Caco-2 (cell line): ENCODE measurements at places on chromosomes 16 and 17. TPM values are rescaled to one million over a fixed set of nuclear protein-coding genes. Genes with fewer than 3 reads are reported as not detected.
A peak's percentile ranks its signal among the peaks of the same experiment; 100 is the strongest.

FAM222B gene
- total RNA-seq = 37.6 and 39.5 TPM in 2 replicates

ENO3 gene
- 8.1 and 10.6 TPM in 2 replicates for total RNA-seq

- peak; percentile 70 for DNase-seq
Observed at GRCh38 chr16:48366165-48367093, 18.8 kb downstream of the SIAH1 start.

ADAD2 gene
- total RNA-seq = not detected in 2 replicates

DUSP3 gene
- total RNA-seq = 78.8 and 86.3 TPM in 2 replicates

DNA sequence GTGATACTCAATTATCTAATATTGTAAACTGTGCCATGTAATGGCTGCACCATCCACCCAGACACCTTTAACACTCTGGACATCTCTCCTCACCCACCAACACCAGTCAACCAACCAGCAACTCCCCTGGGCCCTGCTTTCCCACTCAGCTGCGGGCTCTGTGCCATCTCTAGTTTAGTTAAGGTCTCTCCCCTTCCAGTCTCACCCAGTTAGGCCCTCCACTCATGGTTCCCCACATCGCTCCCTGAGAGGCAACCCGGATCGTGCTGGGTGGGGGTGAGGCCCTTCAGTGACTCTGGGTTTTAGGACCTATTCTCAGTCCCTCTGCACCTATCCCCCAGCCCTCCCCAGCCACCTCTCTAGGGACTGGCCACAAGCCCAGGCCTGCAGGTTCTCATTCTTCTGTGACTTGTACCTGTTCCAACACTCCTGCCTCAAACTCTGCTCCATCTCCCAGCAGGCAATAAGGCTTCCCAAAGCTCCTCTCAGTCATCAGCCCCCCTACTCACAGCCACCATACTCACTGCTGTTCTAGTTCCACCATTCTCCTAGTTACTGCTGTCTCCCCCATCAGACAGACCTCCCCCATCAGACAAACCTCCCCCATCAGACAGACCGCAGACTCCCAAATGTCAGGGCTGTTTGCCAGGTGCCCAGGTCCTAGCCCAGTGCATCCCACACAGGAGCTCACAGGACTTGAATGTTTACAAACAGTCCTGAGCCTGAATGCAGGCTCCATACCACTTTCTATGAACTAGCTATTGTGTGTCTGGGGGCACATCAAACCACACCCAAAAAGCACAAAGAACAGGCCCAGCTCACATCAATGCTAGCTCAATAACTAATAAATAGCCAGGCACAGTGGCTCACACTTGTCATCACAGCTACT lies 2.6 kb downstream of the TK2 start:
- no peak for DNase-seq

SLC2A4 gene
- total RNA-seq = 0.35 and 0.88 TPM in 2 replicates

ALOXE3 gene
- total RNA-seq = not detected in 2 replicates

TTLL6 gene
- total RNA-seq = 0.16 and 0.81 TPM in 2 replicates

CSH2 gene
- total RNA-seq = not detected in 2 replicates

DNA sequence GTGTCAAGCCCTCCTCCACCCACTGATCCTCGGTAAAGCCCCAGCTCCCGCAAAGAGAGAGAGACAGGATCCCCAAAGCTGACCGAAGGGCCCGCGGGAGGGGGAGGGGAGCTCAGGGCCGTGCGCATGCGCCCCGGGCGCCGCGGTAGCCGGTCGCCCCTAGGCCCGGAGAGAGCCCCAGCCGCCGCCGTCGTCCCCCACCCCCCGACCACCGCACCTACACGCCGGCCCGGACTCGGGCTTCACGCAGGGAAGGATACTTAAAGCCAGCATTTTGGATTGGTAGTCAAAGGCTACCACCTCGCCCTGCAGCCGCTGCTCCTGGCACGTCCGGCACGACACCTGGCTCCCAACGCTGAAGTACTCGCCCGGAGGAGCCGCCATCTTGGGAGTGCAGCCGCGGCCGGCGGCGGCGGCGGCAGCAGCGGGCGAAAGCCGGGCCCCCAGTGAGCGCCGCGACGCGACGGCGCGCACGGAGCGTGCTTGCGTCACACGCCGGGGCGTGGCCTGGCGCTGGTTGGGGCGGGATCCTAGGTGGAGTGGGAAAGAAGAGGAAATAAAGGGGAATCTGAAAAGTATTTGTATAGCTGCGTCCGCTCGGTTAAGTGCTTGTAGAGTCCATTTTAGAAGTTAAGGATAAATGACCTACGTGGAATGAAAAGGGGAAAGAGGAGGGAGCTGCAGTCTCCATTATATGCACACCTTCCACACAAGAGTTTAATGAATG lies at the start of gene LSM12:
Gene LSM12 (minus strand): TSS at position 468 of the 727 bp plus-strand sequence. CDS start 84 bp downstream, at position 384.
- peak; percentile 93 for DNase-seq

- DNase-seq = no peak
Observed at GRCh38 chr17:31629696-31630470, 229.2 kb downstream of the COPRS start.

DNA sequence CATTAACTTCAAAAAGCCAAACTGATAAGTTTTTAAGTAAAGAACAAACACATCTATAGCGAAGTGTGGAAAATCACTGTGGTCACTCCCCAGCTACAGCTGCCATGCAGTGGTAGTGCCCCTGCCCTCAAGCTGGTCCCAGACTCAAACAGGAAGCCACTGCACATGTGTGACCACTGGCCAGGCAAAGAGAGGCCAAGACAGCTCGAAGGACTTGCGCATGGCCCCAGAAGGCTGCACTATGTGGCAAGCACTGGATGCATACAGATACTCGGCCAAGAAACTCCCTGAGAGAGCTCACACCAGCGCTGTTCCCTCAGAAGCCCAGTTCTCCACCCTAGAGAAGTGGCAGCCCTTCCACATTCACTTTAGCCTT lies 82.4 kb downstream of the ANKRD11 start:
- DNase-seq = peak; percentile 62

AOC3 gene
- total RNA-seq = 0.49 and 0.93 TPM in 2 replicates

CCDC102A gene
- 9.1 and 11.8 TPM in 2 replicates for total RNA-seq

GRCh38 chr16:72927199-72928089 lies 120.5 kb downstream of the ZFHX3 start:
- DNase-seq = no peak

GRCh38 chr17:31449746-31450145 lies 58.3 kb downstream of the RAB11FIP4 start:
- DNase-seq = no peak

DNA sequence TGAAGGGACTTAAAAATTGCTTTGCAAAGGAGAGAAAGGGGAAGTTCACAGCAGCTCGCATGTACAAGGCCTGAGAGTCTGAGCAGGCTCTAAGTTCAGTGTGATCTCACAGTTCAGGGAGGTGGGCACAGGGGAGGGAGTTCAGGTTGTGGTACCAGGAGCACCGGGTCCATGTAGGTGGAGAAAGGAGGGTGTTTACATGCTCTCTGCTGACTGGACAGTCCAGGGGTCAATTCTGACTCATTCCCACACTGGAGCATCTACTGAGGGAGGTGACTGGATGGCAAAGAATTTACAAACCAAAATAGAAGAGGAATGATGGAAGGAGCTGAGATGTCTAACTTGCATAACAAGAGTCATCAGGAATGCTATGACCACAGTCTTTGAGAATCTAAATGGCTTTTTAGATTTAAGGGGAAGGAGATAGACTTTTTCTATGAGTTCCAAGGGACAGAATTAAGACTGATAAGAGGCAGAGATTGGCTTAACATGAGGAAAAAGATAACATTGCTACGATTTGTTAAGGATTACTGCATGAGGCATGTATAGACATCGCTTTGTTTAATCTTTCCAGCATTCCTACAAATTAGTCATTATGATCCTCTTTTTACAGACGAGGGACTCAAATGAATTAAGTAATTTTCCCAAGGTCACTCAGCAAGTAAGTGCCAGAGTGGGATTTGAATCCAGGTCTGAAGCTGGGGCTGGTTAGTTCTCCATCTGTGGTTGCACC lies 29.9 kb downstream of the MIS12 start:
- peak; percentile 81 for DNase-seq

IGFBP4 gene
- 35.7 and 49.1 TPM in 2 replicates for total RNA-seq

GRCh38 chr16:4855804-4856203 lies 8.5 kb downstream of the UBN1 start:
- DNase-seq = no peak

IGFALS gene
- total RNA-seq = not detected in 2 replicates
